Left ventricle myocardium inferior (tissue), 1 donor: ENCODE measurements at places on chromosomes 4 and X. TPM values are rescaled to one million over a fixed set of nuclear protein-coding genes. Genes with fewer than 3 reads are reported as not detected.
A peak's percentile ranks its signal among the peaks of the same experiment; 100 is the strongest.

DNA sequence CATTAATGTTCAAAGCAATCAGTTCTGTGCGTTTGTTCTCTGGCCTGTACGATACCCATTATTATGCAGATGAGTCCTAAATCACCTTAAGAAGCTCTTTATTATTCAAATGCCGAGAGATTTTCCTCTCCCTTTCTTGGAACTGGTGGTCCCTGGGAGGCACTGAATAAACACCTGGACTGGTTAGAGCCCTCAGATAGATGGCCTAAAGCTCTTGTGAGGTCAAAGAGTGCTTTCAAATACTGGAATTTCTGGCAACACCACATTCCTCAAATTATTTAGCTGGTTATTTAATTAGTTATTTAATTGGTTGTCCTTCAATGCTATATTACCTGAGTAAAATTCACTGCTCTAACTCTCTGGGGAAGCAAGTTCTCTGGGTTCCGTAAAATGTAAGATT, 3.0 kb downstream of the ARHGEF38 start:
- peaks cover 2% of the 10 kb centered on the region for H3K4me1 ChIP-seq
- no peaks in the 10 kb centered on the region for H3K27me3 ChIP-seq
- no peak for DNase-seq
- no peak overlapping the region for H3K4me3 ChIP-seq
- H3K36me3 ChIP-seq, result no peaks in the 10 kb centered on the region

- H3K4me3 ChIP-seq, result no peak overlapping the region
- H3K4me1 ChIP-seq, result peaks cover 48% of the 10 kb centered on the region
- peak overlapping the region; percentile 36 for H3K27ac ChIP-seq
- peaks cover 22% of the 10 kb centered on the region for H3K36me3 ChIP-seq
- no peaks in the 10 kb centered on the region for H3K27me3 ChIP-seq
- DNase-seq, result no peak
These were observed 12.0 kb downstream of the SPRY1 start for GRCh38 chr4:123408471-123409084.

GRCh38 chr4:152150214-152150613, 385.7 kb downstream of the FBXW7 start:
- no peak overlapping the region for H3K27ac ChIP-seq
- no peaks in the 10 kb centered on the region for H3K27me3 ChIP-seq
- DNase-seq, result no peak
- no peaks in the 10 kb centered on the region for H3K36me3 ChIP-seq

GRCh38 chr4:185880571-185880970, 68.6 kb upstream of the SORBS2 start:
- no peak for DNase-seq
- H3K4me1 ChIP-seq, result peaks cover 2% of the 10 kb centered on the region
- H3K27ac ChIP-seq, result no peak overlapping the region
- no peaks in the 10 kb centered on the region for H3K36me3 ChIP-seq
- H3K4me3 ChIP-seq, result no peak overlapping the region

DNA sequence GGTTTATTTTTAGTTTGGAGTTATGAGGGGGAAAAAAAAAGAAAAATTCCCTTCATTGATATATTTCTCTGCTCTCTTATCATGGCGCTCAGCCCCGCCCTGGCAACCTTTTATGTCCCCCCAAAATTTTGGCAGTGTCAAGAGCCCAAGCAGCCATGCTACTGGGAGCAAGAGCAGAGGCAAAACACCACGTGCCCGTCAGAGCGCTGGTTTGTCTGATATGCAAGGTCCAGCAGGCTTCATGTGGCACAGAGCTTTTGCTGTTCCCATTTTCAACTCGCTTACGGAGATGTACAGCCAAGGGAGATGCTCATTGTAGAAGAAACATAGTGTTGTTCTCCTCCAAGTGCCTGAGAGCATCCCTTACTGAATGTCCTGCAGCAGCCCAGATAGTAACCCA, 27.3 kb downstream of the SLITRK2 start:
- no peak overlapping the region for H3K4me3 ChIP-seq
- no peak overlapping the region for H3K27ac ChIP-seq
- no peaks in the 10 kb centered on the region for H3K4me1 ChIP-seq

DNA sequence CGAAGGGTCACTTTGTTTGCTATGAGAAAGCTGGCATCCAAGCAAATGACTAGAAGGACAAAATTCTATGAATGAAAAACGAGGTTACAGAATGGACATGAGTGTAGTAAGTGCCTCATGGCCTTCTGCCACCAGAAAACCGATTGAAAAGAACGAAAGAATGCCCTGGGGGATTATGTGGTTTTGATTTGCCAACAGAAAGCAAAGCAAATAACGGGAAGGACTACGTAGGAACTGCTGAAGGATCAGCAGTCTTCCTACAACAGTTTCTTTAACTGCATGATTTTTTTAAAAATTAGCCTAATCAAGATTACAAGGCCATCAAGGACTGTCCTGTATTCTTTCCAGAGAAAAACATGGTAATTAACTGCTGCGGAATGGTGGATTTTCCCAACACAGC, 50.6 kb downstream of the NRK start:
- H3K36me3 ChIP-seq, result no peaks in the 10 kb centered on the region
- H3K27me3 ChIP-seq, result no peaks in the 10 kb centered on the region
- no peak for DNase-seq
- no peaks in the 10 kb centered on the region for H3K4me1 ChIP-seq

MAOB gene
- 157 TPM for total RNA-seq

PDHA1 gene
- total RNA-seq, result 1,069 TPM

PF4V1 gene
- not detected for total RNA-seq

JCHAIN gene
- 6.9 TPM for total RNA-seq
